ENCODE measurements at places on chromosomes 5 and 9.

GRCh38 chr9:23659346-23660006 is 166.6 kb downstream of the ELAVL2 start:
- no peak for DNase-seq

DNA sequence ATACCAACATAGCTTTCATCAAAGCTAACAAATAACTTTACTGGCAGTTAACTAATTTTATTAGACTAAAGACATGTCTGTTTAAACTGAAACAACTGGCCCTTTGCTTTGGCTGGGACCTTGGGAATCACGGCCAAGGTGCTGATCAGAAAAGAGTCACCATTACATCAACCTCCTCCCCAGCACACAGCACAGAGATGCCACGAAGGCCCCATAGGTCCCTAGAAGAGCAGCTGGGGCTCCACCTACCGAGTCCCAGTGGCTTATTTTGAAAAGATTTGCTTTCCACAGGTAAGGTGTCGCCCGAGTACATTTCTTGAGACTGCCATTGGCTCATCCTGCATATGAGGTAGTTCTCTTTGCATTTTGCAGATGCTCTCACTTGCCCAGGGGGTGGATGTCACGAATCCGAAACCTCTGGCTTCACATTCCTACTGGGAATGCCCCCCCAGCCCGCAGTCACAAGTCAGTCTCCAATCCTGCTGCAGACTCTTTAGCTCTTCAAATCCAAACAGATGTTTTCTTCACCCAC is 18.8 kb upstream of the HSD17B3 start:
- DNase-seq: no peak

DNA sequence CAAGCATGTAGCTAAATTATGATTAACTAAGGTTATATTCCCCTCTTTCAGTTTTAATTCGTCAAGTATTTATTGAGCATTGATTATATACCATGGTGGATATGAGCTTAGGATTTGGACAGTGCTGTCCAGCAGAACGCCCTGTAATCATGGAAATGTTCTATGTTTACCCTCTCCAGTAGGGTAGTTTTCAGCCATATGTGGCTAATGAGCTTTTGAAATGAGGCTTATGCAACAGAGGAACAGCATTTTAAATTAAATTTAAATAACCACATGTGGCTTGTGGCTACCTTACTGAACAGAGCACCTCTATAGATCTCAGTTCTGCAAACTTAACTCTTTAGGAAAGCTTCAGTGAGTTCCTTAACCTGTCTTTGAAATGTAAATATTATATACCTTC is 59.1 kb downstream of the JMY start:
- DNase-seq: no peak

- DNase-seq: no peak
Measured at GRCh38 chr9:72986522-72987116, 33.8 kb upstream of the ALDH1A1 start.

DNA sequence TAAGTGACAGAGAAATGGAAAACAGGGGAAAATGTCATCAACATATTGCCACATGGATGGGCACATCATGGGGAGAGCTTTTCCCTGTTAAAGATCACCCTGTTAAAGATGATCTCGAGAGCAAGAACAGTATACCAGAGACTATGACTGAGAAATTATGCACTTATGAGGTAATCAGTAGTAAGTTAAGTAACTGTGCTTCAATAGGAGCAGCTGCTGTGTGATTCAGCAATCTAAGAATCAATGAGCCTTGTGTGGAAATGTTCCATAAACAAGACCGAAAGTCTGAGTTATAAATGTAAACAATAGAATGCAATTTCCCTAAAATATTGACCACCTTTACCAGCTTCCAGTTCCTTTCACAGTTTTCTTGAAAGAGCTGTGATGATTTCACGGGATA is 582.3 kb downstream of the CAAP1 start:
- peak; percentile 41 for DNase-seq

DNA sequence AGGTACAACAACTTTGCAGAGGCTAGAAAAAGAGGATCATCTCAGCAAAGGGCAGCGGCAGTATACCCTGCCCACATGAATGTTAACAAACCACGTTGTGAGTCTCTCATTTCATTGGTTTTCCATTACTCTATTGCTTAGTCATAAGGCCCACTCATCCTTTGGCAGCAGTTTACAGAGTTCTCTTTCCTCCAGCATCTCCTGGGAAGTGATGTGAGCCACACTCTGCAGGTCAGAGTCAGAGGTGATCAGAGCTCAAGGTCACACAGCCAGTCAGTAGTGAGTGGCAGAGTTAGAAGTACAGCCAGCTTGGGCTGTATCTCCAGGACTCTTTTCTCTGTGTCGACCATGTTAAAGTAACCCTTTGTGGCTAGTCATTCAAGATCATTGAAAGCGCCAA is 599.6 kb upstream of the GRAMD2B start:
- peak; percentile 5 for DNase-seq

DNA sequence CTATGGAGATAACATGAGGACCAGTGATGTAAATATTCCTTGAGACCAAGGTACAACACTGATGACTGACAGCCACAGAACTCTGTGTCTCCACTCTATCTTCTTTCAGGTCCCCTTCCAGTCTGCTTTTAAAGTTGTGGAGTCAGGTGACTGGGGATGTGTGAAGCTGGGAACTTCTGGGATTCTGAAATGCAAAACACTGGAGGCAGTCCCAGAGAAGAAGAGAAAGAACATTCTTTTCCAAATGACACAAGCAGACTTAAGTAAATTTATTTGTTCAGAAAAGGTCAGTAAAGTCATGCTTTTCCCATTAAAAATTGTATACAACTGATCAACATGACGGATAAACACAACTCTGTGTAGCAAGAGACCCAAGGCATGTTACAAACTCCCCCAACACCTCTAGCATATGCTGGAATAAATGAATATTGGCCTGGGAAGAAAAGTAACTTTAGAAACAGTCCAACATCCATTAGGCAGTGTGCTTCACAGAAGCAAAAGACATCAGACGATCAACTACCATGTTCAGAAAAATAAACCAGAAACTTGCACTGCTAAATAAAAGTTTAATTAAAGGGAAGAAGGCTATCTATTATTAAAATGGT is 92.4 kb upstream of the IFNK start:
- DNase-seq: no peak

- peak; percentile 71 for DNase-seq
Measured at GRCh38 chr5:91499943-91500531, 116.9 kb upstream of the ARRDC3 start.

- no peak for DNase-seq
Measured at GRCh38 chr5:98524773-98525172, 248.7 kb upstream of the RGMB start.

GRCh38 chr5:154505567-154505966 is 27.5 kb upstream of the HAND1 start:
- DNase-seq: no peak

DNA sequence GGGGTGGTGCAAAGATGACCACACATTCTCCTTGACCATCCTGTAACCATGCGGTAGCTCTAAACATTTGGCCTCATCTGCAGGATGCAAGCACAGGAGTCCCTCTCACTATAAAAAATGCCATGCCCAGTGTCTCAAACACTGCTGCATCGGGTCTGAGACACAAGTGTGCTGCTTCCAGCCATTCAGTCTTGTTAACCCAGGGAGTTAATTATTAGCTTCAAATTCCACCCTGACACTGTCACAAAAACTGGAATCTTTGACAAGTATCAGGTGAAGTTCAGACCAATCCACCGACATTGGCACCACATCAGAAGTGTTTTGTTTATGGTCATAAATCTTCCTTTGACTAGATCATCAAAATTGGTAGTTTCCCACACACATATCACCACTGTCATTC is 119.1 kb upstream of the RASEF start:
- DNase-seq: no peak

DNA sequence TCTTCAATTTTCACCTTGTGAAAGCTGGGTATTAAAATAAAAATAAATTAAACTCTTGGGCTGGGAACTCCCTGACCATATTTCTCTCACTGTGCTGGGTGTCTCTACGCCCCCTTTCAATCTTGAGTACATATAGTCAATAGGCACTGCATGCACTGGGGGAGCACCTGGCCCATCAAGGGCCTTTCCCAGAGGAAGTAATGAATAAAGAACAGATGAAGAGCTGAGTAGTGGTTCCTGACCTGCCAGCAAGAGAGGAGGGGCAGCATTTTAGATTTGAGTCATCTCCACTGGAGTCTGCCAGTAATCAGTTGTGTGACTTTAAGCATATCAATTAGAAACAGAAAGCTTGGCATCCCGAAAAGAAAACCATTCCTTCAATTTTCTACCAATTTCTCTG is 6.2 kb downstream of the MAPKAP1 start:
- peak; percentile 49 for DNase-seq

DNA sequence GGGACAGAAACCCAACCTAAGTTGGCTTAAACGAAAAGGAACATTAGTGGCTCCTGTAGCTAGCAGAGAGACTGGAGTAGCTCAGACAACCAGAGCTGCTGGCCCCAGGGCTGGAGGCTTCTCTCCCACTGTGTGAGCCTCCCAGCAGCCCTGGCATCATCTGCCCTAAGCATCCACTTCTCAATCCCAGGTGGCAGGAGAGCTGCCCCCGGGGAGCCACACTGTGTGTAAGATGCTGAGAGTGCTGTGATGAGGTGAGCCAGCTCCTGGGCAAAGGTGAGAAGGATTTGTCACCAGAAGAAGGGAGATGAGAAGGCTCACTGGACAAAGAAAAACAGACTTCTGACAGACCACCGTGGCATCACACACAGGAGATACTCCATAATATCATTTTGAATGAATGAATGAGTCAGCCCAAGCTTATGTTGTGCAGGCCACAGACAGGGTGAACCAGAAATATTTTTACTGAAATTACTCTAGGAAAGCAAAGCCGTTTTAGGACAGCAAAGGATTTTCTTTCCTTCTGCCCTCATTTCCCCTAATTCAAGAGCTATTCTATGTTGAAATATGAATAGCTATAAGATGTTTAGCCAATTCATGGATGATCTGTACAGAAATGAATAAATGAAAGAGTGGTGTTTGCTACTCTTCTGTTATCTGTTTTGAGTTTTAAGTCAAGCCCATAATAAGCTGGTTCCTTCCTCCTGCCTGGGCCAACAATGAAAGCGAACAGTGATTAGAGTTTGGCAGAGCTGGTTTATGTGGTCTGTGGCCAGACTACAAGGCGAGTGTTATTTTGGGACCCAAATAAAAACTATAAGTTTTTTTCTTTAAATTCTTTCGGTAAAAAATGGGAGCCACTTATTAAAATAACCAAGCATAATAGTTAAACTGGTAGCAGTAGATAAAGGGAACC is 57.4 kb upstream of the ECM2 start:
- DNase-seq: peak; percentile 61

- no peak for DNase-seq
Measured at GRCh38 chr5:6370580-6370979, 7.8 kb downstream of the MED10 start.

DNA sequence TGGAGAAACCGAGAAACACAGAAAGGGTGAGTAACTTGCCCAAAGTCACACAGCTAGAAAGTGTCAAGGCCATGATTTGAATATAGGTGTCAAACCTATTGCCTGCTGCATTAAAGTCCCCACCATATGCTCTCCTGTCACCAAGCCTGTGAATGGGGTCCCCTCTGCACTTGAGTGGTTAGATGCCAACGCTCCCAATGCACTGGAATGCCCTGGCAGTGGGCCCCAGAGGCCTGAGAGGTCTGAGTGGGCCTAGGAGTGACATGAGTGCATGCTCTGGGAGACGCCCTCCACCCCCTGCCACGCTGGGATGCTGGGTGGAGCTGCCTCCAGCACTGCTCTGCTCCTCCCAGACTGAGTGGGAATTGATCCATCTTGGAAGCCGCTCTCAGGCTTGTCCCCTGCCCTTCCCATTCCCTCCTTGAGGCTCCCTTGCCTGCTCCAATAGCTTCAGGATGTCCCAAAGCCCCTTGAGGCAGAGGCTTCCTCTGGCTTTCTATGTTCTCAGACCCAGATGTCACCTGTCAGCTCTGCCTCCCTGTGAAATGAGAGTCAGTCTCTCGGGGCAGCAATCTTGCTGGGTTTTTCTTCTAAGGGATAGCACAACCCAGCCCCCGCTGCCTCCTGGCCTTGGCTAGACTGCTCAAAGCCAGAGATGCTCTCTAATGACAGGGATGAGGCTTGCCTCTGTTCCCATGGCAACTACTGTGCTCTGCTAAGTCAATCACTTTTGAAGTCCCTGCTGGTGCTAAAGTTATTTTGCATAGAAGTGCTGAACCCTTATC is 6.6 kb upstream of the ARSI start:
- DNase-seq: no peak

DNA sequence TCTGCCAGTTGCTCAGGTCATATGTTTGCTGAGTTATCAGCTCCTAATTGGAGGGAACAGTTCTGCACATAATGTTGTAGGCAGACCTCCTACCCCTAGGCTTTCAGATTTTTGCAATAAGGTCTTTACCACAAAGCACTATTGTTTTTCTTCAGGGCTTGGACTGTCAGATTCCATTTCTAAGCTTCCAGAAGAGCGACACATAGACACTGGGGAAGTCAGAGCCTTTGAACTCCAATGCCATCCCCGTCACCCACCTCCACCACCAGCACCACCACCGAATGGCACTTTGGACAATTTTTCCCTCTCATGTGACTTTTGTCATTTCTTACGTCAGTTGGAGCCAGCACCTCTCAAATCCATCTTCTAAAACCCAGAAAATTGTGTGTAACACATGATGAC is 28.3 kb upstream of the SPRY4 start:
- DNase-seq: no peak

GRCh38 chr5:95075111-95075510 is 209.8 kb downstream of the MCTP1 start:
- no peak for DNase-seq

- peak; percentile 37 for DNase-seq
Measured at GRCh38 chr9:110842169-110842568, 173.6 kb downstream of the MUSK start.

DNA sequence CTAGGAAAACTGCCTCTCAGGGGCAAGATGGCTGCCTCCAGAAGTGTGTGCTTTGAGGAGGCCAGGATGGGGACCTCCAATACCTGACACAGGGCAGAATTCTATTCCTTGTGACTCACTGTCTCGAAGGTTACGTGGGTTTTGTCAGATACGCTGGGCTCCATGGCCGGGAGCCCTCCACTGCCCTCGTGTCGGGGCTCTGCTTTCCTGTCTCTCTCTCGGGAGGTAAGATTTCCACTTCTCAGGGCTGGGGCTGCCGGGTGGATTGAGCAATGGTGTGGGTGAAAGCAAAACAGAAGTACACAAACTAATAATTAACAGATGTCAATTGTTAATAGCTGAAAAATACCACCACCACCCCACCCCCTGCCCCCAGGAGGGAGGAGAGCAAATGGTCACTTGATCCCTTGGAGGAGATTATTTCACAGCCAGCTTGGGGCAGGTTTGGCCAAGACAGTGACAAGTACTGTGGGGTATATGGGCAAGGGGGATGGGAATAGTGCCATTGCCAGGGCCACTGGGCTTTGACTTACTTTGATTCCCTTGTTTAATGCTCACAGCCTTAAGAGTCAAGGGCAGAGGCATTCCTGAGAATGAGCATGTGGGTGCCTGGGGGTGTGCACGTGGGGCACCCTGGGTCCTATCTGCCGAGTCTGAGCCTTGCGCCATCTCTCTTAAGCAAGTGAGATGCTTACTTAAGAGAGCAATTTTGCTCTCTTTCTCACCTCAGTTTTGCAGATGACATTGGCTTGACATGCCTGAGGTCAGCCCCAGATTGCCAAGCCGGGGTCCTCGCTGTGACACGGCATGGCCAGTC is 28.8 kb upstream of the DAB2IP start:
- DNase-seq: no peak

GRCh38 chr5:8993031-8993430 is 552.8 kb downstream of the SEMA5A start:
- DNase-seq: peak; percentile 11

- no peak for DNase-seq
Measured at GRCh38 chr5:101664071-101664791, 631.9 kb downstream of the SLCO4C1 start.

- DNase-seq: no peak
Measured at GRCh38 chr9:70470050-70471015, 55.9 kb upstream of the KLF9 start.

Data from astrocyte of the hippocampus (primary cell).